ENCODE measurements at places on chromosomes 4 and X.

DNA sequence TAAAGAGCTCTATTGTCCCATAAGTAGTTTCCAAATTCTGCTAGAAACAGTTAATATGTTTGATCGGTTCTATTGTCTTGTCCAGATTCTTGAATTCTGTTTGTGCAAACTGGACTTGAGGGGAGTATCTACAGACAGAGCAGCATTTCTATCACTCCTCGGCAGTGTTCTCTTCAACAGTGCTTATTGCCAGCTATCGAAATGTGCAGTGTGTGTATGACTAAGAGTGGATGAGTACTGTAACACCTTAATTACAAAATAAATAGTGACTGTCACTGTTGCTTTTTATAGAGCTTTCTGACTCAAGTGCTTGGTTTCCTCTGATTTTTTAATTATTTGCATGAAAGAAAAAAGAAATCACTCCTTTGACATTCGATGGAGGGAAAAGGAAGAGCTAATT, 274.6 kb downstream of the RPA4 start:
- no peak for DNase-seq

- no peak for DNase-seq
These were observed 353.6 kb downstream of the TRIML1 start for GRCh38 chr4:188492886-188493285.

- DNase-seq, result no peak
These were observed 321.6 kb downstream of the ARHGAP10 start for GRCh38 chr4:148053298-148054003.

GRCh38 chr4:75671802-75672421, 1.3 kb downstream of the G3BP2 start:
- peak; percentile 10 for DNase-seq

- no peak for DNase-seq
These were observed 199.5 kb upstream of the HS3ST1 start for GRCh38 chr4:11628093-11628725.

GRCh38 chr4:33537527-33537926, 2706.8 kb downstream of the ARAP2 start:
- no peak for DNase-seq

DNA sequence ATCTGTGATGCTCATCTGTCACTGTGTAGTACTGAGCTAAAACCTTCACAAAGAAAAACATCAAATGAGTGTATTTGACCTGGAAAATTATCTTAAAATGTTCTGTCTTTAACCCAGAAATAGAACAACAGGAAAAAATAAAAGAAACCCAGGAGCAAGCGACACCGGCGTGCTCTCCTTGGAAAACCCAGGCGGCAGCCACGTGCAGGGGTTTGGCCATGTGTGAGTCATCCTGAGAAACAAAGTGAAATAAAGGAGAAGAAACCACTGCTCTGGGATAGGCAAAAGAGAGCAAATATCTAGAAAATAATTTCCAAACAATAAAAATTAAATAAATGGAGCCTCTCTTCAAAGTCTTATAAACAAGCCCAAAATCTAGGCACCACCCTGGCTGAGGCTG, 20.0 kb upstream of the TMEM128 start:
- DNase-seq, result no peak

GRCh38 chr4:26583865-26584652, at the start of gene TBC1D19:
Gene TBC1D19 (plus strand): TSS chr4:26584084. CDS start chr4:26584194, 110 bp downstream.
- DNase-seq, result peak; percentile 86

DNA sequence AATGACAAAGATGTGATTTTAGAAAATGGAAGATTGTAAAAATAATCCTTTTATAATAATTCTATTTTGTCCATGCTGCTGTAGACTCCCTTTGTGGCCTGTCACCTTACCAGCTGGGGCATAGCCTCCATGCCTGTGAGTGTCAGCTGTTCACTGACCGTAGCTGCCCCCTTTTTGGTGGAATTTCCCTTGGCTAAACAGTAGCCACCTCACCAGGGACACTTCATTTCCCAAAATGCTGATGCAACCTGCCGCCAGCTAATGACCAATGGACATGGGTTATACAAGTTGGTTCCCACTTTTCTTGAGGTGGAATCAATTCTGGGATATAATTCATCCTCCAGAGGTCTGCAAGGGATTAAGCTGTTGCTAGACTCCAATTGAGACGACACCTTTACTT, 368.4 kb downstream of the PRDM5 start:
- no peak for DNase-seq

- DNase-seq, result no peak
These were observed 13.6 kb upstream of the RBM3 start for GRCh38 chrX:48560681-48561080.
